ENCODE measurements at places on chromosomes 1 and 21. TPM values are rescaled to one million over a fixed set of nuclear protein-coding genes. Genes with fewer than 3 reads are reported as not detected.

LRRC71 gene
- not detected for total RNA-seq

- H3K4me1 ChIP-seq: no peaks in the 10 kb centered on the region
- no peaks in the 10 kb centered on the region for H3K36me3 ChIP-seq
- H3K4me3 ChIP-seq: no peak overlapping the region
- no peak overlapping the region for H3K27ac ChIP-seq
- H3K27me3 ChIP-seq: no peaks in the 10 kb centered on the region
These were observed 45.6 kb downstream of the SRRM1 start for GRCh38 chr1:24688621-24689195.

GRCh38 chr1:233606813-233607212 is 7.1 kb upstream of the KCNK1 start:
- peaks cover 27% of the 10 kb centered on the region for H3K27me3 ChIP-seq
- no peak overlapping the region for H3K27ac ChIP-seq
- no peak for DNase-seq

GRCh38 chr1:101004061-101004460 is 21.5 kb downstream of the DPH5 start:
- peaks cover 57% of the 10 kb centered on the region for H3K4me1 ChIP-seq
- H3K27me3 ChIP-seq: no peaks in the 10 kb centered on the region
- no peak for DNase-seq

- DNase-seq: no peak
- H3K4me3 ChIP-seq: no peak overlapping the region
- no peaks in the 10 kb centered on the region for H3K27me3 ChIP-seq
- H3K36me3 ChIP-seq: peaks cover 3% of the 10 kb centered on the region
These were observed 2.4 kb upstream of the IBA57 start for GRCh38 chr1:228163007-228163753.

ZP4 gene
- total RNA-seq: not detected

DNA sequence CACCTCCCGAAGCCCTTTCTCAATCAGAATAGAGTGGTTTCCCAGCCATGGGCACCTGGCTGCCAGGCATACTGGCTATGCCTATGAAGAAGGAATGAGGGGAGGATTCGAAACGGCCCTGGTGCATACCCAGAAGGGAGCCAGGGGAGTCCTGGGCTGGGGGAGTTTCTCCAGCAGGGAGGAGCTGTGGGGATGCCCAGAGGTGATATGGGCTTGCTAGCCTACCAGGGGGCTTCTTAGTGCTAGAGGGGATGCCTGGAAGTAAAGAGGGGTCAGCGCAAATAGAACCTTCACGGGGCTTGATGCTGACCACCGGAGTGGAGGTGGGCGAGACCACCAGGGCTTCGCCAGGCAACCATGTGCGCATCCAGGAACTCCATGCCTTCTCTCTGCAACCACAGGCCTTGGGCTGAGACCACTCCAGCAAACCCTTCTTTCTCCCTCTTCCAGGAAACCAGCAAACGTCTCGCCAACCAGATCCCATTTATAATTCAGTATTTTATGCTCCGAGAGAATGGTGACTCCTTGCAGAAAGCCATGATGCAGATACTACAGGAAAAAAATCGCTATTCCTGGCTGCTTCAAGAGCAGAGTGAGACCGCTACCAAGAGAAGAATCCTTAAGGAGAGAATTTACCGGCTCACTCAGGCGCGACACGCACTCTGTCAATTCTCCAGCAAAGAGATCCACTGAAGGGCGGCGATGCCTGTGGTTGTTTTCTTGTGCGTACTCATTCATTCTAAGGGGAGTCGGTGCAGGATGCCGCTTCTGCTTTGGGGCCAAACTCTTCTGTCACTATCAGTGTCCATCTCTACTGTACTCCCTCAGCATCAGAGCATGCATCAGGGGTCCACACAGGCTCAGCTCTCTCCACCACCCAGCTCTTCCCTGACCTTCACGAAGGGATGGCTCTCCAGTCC is 18.2 kb upstream of the MX1 start:
- no peaks in the 10 kb centered on the region for H3K27me3 ChIP-seq
- peaks cover 41% of the 10 kb centered on the region for H3K36me3 ChIP-seq
- H3K27ac ChIP-seq: no peak overlapping the region
- DNase-seq: no peak
- no peak overlapping the region for H3K4me3 ChIP-seq

- peaks cover 2% of the 10 kb centered on the region for H3K27me3 ChIP-seq
- H3K4me3 ChIP-seq: peak overlapping the region; percentile 78
- H3K27ac ChIP-seq: no peak overlapping the region
- peaks cover under 1% of the 10 kb centered on the region for H3K36me3 ChIP-seq
- peaks cover 19% of the 10 kb centered on the region for H3K4me1 ChIP-seq
These were observed 1.3 kb downstream of the SV2A start for GRCh38 chr1:149916193-149916897.

- no peak overlapping the region for H3K27ac ChIP-seq
- peaks cover 3% of the 10 kb centered on the region for H3K27me3 ChIP-seq
- peaks cover 15% of the 10 kb centered on the region for H3K4me1 ChIP-seq
These were observed 3.8 kb downstream of the LIN9 start for GRCh38 chr1:226305184-226305583.

DNA sequence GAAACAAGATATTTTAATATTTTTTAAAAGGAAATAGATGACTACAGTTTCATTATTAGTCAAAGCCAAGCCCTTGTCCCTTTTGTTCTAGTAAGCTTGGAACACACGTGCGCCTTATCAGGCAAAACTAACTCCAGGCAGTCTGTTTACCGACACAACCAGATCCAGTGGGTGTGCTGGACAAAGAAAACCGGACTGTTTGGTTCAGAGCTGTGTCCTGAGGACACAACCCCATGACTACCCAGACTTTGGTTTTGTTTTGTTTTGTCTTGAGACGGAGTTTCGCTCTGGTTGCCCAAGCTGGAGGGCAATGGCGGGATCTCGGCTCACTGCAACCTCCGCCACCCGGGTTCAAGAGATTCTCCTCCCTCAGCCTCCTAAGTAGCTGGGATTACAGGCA is 13.9 kb upstream of the RHOU start:
- H3K4me1 ChIP-seq: no peaks in the 10 kb centered on the region
- no peak for DNase-seq
- no peak overlapping the region for H3K27ac ChIP-seq
- H3K27me3 ChIP-seq: peaks cover 3% of the 10 kb centered on the region
- H3K36me3 ChIP-seq: no peaks in the 10 kb centered on the region
- no peak overlapping the region for H3K4me3 ChIP-seq
